ENCODE measurements at places on chromosomes 1 and 21.

DNA sequence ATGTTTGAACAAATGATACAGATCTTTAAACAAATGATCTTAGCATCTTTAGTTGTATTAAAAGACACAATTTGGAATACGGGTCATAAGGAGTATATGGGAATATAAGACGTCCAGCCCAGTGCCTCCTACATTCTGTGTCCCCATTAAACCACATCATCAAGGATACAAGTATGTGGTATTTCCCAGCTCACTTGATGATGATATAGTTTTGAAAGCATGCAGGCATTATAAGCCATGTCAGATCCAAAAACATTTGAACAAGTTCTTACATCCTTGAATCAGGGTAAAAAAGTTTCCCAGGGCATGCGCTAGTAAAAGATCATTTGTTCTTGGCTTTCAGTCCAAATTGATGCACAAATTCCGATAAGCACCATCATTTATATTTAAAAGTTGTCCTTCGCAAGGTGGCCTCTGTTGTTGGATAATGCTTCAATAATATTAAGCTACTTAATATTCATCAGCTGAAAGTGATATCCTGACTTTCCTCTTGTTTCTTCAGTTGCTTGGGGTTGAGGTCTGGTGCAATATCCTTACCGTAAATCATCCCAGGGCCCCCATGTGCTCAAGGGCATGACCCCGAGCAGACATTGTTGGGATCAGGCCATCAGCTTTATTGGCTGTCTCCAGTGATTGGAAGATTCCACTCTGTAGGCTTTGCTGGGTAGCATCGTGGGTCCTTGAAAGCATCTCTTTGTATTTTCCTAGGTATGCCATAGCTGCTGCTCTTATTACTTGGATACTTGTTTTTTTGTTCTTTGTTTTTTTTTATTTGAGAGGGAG is 61.8 kb downstream of the CENPF start:
- no peak for DNase-seq

DNA sequence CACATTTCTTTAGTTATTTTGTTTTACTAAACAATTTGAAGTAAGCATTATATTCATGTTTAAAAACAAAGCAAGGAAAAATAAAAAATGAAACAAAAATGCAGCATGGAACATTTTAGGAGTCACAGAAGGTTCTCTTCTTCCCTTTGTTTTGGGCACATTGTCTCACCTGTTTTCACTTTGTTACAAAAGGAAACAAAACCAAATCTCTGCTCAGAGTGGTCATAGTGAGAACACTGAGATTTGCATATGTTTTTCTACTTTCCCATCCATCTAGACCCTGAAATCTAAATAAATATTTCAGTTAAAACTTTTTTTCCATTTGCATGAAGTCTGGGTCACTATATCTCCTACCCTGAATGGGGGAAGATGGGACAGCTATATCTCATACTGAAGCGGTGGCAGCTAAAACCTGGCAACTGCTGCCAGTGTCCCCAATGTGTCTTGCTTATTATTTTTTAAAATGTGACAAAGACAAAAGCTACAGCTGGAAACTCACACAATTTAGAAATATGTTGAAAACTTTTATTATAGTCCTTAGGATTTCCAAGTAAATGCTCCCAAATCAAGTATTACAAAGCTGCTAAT is 3.5 kb downstream of the EXOC8 start:
- DNase-seq = no peak

DNA sequence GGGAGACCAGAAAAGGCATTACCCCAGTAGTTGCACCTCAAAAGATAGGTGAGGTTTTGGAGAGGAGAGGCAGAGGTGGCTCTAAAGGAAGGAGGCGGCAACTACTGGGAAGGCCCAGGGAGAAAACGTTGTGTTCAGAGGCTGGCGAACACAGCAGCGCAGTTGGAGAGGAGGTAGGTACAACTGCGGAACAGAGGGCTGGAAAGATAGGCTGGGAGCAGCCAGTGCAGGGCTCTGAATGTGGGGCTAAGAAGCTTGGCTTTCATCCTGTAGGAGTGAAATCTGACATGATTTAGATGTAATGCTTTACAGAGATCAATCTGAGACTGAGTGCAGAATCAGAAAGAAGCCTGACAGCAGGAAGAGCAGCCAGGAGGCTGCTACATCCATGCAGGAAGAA is 13.0 kb downstream of the RIMS3 start:
- no peak for DNase-seq

GRCh38 chr21:36207577-36208320 is 51.1 kb downstream of the DOP1B start:
- no peak for DNase-seq

DNA sequence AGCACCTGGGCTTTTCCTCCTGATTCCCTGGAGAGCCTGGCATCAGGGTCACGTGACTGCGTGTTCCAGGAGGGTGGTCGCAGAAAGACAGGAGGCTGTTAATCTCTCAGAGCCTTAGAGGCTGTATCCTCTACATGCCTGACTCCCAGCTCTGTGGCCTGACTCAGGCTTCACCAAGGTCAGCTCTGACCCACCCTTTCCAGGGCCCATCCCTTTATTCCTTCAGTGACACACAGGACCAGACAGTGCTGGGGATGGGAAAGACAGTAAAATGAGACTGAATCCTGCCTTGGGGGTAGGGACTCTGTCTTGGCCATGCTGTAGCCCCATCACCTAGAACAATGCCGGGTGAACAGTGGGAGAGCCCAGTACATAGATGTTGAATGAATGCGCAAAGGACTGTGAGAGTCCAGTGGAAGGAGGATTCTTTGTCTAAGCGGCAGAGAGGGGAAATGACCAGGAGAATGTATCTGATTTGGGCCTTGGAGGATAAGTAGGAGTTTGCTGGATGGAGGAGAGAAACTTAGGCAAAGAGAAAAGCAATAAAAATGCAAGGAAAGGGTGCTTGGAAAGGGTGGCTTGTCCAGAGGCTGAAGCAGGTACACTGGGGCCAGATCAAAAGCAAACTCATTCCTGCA is 33.0 kb downstream of the EPHX1 start:
- DNase-seq = no peak

DNA sequence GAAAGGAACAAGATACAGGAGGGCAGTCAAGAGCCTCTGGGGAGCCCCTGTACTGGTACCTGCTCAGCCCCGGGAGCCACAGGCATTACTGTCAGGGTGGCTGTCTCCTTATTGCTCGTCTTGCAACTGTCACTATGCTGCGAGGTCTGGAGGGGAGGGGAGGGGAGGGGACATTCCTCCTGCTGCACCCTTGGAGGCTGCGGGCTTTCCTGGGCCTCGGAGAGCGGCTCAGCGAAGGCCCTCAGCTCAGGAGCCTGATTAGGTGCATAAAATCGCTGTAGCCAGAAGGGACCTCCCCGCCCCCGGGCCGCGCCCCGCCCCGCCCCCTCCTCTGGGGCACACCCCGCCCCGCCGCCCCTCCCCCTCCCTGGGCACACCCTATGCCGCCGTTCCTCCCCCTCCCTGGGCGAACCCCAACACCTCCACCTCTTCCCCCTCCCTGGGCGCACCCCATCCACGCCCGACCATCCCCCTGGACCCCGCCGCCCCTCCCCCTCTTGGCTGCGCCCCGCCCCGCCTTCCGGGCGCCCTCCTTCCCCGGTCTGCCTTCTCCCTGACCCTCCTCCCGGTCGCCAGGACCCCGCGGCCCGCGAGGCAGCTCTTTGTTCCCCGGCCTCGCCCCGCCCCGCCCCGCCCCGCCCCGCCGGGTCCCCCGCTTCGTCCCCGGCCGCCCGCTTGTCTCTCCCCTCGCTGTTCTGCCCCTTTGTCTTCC is 35.5 kb downstream of the CACHD1 start:
- no peak for DNase-seq

DNA sequence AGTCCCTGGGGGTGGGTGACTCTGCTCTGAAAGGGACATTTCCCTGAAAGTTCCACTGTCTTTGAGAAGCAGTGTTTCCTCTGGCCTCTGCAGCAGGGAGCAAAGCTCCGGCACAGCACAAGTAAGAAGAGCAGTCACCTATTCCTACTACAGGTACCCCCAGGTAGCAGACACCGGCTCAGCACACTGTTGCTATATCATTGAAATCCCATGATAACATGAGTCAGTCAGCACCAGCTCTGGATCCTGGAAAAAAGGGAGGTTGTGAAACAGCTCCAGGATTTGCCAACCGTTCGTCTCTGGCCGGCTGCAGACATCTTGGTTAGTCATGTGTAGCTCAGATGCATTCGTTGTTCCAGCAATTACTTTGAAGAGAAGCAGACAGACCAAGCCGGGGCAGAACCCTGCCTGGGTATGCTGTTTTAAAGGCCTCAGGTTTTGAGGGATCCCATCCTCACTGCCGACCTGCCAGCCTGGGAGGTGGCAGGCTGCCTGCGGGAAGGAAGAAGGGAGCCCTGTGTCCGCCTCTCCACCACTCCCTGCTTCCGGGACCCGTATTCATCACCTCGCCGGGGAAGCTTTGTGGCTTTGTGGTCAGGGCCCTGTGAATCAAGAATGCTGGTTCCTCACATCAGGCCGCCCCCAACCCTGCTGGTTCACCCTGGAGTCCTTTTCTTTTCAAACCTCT is 139.2 kb downstream of the CLIC6 start:
- peak; percentile 21 for DNase-seq

GRCh38 chr1:71881611-71882010 is 400.7 kb downstream of the NEGR1 start:
- DNase-seq = no peak

DNA sequence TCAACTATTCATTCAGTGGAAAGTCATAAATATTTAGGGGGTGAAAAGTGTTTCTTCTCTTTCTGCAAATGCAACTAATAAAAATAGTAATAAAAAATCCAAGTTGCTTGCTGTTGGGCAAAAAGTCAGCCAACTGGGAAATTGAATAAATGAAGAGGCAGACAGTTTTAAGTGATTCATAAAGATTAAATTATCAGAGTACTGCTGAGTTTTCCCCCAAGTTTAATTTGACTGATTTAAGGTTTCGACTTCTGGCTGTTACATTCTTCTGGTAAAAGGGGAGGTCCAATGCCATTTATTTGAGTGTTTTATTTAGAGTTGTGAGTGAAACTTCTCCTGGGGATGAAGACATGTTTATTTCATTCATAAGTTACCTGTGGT is 125.5 kb downstream of the NTPCR start:
- no peak for DNase-seq

Measured in stimulated activated CD8-positive, alpha-beta memory T cell treated with anti-CD3 and anti-CD28 coated beads, Interleukin-4, amount 100 ng/mL, for 1 hour (primary cell).